Activated T-helper 1 cell treated with Interleukin-2 at 50 U/mL for 16 hours (primary cell): ENCODE measurements at places on chromosomes 13 and 19.

GRCh38 chr19:41111750-41112295 is 2.4 kb upstream of the CYP2F1 start:
- no peak for DNase-seq

DNA sequence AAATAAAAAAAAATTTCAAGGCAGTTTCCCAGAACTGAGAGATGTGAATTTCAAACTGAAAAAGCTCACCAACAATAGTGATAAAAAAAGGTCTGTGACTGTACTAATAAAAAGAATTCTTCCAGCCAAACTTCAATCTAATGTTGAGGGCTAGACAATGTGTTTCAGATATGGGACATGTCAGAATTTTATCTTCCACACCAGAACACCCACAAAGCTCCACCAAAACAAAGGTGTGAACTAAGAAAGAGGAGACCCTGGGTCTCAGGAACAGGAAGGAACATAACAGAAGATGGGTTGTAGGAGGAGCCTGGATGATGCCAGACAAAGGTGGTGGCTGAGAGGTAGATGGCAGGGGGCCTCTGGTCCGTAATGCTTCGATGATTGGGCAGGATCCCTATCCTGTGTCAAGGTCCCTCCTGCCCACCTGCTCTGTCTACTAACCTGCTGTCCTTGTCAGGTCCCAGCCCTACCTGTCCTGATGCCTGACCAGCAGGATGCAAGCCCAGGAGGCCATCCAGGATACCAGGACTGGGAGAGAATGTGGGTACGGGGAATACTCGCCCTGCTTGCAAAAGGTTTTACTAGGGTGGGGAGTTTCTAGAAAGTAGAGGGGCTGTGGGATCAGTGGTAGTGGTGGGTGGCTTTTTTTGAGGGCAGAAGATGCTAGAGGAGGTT is 4.5 kb downstream of the MZF1 start:
- no peak for DNase-seq

GRCh38 chr13:75296641-75297040 is 185.3 kb downstream of the TBC1D4 start:
- no peak for DNase-seq

GRCh38 chr19:45213031-45213430 is 32.2 kb downstream of the EXOC3L2 start:
- no peak for DNase-seq

- DNase-seq = no peak
Observed at GRCh38 chr13:84844473-84844872, 954.7 kb downstream of the SLITRK6 start.

DNA sequence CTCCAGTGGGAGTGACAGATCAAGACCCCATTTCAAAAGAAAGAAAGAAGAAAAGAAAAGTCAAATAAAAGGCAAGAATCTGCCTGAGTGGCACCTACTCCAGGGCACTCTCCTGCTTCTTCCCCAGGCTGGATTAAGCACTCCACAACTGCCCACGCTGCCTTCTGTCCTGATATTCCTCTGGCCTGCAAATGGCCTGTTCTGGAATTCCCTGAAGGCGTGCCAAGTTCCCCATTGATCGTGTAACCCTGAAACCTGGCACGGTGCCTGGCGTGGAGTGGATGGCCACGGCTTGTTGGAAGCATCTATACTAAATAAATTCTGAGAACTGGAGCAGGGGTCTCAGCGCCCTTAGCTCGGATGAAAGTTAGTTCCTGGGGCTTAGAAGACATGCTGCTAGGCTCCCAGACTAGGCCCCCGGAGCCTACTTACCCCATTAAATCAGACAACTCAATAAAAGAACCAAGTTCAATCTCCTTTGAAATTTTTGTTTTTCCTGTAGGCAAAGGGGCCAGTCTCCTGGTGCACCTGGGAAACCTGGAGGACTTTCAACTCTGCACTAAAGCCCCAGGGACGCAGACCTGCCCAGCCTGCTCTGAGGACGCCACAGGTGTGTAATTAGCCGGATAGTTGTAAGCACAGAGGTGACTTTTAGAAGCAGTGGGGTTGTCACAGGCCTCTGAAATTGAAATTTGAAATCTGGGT is 21.9 kb downstream of the ANKRD27 start:
- DNase-seq = no peak

DNA sequence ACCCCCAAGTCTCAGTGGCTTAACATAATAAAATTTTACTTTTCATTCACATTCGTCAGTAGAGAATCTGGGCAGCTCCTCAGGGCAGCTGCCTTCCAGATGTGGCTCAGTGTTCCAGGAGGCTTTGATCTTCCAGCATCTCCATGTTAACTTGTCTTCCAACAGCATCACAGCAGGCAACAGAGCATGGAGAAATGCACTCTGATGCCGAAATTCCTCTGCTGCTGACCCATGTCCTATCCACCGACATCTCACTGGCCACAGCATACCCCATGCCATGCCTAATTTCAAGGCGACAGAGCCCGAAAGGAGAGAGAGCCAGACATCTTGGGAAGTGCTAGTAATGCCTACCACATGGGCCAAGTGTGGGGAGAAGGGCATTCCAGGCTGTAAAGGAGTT is 64.9 kb upstream of the MEDAG start:
- DNase-seq = no peak

GRCh38 chr19:12194827-12195731 is 32.2 kb downstream of the ZNF136 start:
- peak; percentile 26 for DNase-seq

- DNase-seq = no peak
Observed at GRCh38 chr19:6527893-6528543, 2.8 kb upstream of the TNFSF9 start.

DNA sequence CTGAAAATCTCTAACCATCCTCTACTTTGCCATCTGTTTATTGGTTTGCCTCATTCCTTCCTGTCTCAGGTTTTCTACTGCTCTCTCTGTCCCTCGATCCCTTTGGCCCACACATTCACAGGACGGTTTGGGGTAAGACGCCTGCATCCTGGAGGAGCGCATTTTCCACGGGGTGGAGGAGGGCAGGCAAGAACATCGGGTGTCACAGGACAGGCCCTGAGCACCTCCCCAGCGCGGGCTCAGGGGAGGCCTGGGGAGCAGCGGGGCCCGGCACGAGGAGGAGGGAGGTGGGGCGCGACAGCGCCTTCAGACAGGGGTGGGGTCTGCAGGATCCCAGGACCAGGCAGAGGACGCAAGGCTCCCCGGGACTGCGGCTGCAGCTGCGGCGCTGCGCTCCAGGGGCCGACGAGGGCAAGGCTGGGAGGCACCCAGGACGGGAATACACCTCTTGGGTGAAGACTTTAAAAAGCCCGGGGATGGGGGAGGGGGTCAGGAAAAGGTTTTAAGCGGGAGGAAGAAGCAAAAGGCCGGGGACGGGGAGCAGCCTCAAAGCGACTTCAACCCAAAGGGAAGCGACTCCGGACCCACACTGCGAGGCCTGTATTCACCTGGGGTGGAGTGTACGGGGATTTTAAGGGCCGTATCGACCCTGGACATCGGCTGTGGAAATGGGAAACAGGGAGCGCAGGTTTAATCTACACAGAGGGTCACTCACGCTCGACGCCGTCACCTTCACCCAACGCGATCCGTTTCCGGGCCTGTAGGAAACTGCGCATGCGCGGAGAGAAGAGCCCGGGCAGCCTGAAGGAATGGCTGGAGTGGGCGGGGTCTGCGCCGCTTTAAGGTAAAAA is at the start of gene ZNF415:
Gene ZNF415 (minus strand): TSS at position 770 of the 851 bp plus-strand sequence. CDS start 10,234 bp downstream, outside the sequence.
- peak; percentile 3 for DNase-seq

- DNase-seq = no peak
Observed at GRCh38 chr19:49624967-49625910, 14.7 kb downstream of the RRAS start.

DNA sequence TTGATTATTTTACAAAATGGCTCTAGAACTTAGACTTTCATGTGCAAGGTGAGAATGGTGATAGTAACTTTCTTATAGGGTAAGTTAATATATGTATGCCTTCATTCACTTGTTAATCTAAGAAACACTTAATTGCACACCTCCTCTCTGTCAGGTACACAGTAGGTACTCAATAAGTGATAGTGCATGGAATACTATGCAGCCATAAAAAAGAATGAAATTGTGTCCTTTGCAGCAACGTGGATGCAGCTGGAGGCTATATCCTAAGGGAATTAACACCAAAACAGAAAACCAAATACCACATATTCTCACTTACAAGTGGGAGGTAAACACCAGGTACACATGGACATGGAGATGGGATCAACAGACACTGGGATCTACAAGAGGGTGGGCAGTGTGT is 17.6 kb upstream of the VSTM2B start:
- no peak for DNase-seq
